ENCODE measurements at places on chromosomes 11 and 22.

DNA sequence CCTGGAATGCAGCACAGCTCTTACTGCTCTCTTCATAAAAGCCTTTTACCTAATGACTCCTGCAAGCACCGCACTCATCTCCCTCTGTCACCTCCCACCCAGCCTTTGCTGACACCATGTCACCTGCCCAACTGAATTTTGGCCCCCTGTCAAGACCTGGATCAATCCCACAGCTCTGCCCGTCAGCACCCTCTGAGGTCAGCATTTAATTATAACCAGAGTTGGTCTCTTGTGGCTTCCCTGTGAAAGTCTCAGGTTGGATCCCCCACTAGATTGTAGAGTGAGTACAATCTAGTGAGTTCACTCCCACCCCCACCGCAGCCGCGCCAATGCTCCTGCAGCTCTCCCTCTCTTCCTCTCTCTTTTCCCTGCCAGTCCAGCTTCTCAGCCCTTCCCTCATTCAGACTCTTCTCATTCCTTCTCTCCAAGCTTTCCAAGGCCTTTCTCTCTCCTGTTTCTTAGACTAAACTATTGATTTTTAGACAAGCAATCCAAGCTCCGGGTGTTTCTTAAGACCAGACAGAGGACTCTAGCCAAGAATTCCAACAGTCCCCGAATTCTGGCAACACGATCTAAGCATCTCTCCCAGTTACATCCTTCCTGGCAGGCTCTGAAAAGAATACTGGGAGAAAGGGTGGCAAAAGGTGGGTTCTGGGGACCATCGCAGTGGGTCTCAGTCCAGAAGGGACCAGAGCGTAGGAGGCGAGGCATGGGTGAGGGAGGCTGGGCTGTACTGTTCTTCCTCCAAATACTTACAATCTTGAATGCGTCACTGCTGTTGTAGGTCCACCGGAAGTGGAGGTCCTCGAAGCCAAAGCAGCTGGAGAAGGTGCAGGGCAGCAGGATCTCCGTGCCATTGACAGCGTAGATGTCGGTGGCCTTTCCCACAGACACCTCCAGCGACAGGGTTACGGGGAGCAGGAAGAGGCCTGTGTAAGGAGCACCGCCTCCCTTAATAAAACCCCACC lies 8.0 kb downstream of the SCN4B start:
- DNase-seq = no peak

DNA sequence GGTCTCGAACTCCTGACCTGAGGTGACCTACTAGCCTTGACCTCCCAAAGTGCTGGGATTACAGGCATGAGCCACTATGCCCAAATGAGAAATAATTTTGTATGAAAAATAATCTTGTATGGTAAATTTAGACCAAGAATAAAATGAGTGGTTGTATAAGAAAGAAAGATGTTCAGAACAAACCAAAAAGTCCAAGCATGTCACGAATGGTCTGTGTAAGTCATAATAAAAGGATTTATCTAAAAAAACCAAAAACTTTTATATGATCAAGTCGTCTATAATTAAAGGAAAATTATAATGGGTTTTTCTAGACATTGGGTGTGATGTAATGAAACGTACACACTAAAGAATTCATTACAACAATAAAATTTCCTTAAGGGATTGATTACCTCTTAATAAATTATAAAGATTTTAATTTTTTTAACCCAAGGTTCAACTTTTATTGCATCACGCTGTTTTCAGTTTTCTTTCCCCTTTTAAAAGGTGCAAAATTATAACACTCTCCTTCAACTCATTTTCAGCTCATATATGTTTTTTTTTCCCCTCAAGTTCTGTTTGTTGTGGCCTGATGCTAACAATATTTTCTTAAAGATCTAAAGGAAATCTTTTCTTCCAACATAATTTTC lies 8.9 kb upstream of the AQP11 start:
- DNase-seq = no peak

GRCh38 chr22:29626497-29627195 lies 23.2 kb downstream of the NF2 start:
- no peak for DNase-seq

- no peak for DNase-seq
Measured at GRCh38 chr11:11942668-11943067, 65.8 kb downstream of the DKK3 start.

DNA sequence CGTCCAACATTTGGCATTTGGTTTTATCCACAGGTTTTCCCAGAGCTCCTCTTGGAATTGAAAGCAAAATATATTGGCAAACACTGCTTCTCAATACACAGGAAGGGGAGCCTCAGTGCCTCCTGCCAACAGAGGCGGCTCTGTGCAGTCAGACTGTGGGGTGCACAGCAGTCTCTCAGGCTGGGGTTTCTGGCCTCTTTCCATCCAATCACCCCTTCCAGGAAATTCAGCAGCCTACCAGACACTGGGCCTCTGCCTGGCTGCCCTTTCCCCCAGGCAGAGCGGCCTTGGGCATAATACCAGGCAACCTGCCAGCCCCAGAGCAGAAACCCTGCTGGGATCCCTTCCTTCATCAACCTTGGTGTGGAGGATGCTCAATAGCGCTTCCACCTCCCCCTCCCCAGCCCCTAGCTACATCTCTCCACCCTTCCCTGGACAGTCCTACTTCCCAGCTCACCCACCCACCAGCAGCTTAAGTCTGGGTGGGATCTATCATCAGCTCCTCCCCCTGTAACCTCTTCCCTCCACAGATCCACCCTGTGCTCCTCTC lies 17.8 kb upstream of the RAPSN start:
- DNase-seq = no peak

- no peak for DNase-seq
Measured at GRCh38 chr11:65334696-65335295, 1.1 kb downstream of the DPF2 start.

GRCh38 chr22:25354456-25354855 lies 135.0 kb downstream of the CRYBB2 start:
- no peak for DNase-seq

DNA sequence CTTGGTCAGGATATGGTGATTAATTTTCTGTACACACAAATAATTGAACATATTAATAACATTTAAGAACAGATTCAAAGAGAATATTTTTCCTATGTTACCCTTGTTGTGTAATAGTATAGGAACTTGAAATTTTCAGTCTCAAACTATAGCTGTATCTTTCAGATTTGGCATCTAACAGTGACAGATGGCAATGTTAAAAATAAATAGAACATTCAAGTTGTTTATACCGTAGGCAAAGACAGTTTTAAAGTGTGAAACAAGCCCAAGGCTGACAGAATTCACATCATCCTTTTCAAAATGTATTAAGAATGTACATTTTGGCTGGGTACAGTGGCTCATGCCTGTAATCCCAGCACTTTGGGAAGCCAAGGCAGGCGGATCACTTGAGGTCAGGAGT lies 92.6 kb upstream of the TP53AIP1 start:
- no peak for DNase-seq

GRCh38 chr11:108286370-108286769 lies 63.5 kb downstream of the ATM start:
- DNase-seq = no peak

- no peak for DNase-seq
Measured at GRCh38 chr11:109957000-109957399, 136.2 kb upstream of the ZC3H12C start.

- no peak for DNase-seq
Measured at GRCh38 chr11:614021-614622, 1.6 kb downstream of the IRF7 start.

GRCh38 chr11:68946416-68947090 lies 34.2 kb downstream of the MRGPRD start:
- DNase-seq = no peak

DNA sequence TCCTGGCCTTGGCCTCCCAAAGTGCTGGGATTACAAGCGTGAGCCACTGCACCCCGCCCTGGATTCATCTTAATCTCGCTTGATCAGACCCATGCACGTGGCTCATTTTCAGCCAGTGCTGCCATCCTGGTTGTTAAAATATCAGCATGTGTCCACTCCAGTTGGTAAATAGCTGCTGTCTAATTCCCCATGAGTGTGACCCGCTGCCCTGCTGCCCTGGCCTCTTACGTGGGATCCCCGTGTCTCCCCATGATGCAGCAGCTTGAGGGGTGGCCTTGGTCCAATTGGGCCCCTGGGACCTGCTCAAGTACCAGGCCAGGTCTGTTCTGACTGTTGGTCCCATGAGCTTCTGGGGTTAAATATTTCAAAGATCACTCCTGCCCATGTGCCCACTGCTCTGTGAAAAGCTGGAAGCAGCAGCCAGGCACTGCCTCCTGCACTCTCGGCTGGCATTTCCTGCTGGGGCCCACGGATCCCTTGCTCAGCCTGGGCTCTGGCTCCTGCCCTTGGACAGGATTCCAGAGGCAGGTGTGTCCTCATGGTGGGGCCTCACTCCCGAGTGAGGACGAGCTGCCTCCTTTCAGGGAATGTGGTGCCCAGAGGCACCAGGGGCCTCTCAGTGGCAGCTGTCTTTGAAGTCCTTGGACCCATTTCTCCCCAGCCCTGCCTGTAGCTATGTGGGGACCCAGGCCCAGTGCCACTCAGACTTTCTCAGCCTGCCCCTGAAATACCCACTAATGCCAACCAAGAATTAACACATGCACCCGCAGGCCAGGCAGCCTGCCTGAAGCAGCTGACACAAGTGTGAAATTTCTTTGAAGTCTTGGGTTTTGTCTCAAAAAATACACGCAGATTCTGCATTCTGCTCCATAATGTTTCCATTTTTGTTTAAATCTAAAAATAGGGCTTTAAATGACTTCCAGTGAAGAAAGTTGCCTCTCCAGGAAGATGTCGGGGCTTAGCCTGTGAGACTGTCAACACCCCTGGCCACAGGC lies 38.1 kb upstream of the PRDM11 start:
- DNase-seq = no peak

- no peak for DNase-seq
Measured at GRCh38 chr11:35214792-35215193, 75.8 kb downstream of the CD44 start.

- DNase-seq = no peak
Measured at GRCh38 chr22:49357661-49358440, 469.8 kb downstream of the BRD1 start.

DNA sequence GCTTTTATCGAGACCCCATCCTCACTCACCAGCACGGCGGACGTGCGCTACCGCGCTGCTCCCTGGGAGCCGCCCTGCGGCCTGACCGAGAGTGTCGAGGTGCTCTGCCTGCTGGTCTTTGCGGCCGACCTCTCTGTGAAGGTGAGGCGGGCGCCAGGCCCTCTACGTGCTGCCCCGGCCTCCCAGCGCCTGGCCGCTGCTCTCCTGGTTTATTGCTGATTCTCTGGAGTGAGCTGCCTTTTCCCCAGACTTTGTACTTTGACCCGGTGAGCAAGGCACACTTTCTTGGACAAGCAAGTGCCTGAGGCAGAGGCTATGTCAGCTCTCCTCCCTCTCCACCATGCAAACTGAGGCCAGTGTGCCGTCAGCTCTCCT lies 6.5 kb downstream of the TPCN2 start:
- no peak for DNase-seq

DNA sequence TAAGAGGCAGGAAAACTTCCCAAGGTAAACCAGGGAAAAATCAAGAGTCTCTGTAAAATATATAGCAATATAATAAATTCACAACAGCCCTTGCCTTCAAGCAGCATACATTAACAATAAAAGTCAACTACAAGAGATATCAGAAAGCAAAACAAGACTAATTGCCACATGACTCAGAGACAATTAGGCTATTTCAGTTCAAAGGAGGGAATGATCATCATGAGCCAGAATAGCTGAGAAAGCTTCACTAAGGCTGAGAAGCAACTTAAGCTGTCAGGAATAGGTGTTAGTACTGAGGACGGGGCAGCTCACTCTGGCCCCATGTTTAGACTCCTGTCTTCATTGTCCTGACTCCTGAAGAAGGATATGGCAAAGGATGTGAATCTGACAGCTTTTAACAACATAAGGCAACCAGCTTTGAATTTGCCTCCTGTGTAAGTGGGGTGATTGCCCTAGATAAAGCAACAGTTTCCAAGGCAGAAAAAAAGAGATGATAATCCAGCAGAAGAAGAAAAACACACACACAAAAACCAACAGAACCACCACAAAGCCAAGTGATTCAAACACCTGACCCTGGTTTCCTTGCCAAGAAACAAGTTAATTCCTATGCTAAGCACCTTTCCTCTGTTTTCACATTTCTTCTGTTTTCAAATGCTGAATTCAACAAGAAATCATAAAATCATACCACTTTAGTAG lies 60.8 kb downstream of the SIK3 start:
- no peak for DNase-seq

- DNase-seq = no peak
Measured at GRCh38 chr11:3021125-3021524, 29.0 kb upstream of the NAP1L4 start.

DNA sequence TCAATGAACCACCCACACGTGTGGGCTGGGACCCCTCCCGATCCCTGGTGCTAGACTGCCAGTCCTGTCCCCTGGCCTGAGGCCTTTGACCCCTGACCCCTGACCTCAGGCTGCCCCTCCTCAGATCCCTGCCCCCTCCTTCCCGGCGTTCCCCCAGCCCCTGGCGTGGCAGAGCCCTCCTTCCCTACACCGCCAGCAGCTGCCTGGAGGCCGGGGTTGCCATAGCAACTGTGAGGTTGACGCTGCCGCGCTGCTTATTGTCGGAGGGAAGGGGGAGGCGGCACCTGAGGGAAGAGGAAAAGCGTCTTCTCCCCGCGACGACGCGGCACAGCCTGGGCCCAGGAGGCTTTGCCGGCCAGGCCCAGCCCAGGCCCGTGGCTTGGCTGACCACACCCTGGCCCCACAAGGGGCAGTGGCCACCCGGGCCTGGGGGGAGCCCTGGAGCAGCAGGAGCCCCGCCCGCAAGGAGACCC lies 32.6 kb downstream of the SHANK3 start:
- no peak for DNase-seq

DNA sequence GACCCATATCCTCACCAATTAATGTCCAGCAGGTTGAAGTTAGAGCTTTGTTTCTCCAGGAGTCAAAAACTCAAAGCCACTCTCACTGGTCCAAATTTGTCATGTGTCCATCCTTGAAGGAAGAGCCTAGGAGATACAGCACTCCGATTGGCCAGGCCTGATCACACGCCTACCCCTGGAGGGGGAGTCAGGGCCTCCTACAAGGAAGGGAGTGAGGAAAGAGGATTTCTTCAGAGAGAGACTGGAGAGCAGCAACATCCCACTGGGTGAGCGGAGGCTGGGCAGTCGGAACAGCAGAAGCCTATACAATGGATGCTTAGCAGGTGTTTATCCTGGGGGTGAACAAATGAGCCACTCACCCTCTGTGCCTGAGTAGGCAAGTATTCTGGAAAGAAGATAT lies 113.9 kb downstream of the TRIM29 start:
- no peak for DNase-seq

- no peak for DNase-seq
Measured at GRCh38 chr11:33634291-33634834, 66.3 kb downstream of the C11orf91 start.

- DNase-seq = no peak
Measured at GRCh38 chr11:47154616-47155570, 21.8 kb downstream of the ARFGAP2 start.

DNA sequence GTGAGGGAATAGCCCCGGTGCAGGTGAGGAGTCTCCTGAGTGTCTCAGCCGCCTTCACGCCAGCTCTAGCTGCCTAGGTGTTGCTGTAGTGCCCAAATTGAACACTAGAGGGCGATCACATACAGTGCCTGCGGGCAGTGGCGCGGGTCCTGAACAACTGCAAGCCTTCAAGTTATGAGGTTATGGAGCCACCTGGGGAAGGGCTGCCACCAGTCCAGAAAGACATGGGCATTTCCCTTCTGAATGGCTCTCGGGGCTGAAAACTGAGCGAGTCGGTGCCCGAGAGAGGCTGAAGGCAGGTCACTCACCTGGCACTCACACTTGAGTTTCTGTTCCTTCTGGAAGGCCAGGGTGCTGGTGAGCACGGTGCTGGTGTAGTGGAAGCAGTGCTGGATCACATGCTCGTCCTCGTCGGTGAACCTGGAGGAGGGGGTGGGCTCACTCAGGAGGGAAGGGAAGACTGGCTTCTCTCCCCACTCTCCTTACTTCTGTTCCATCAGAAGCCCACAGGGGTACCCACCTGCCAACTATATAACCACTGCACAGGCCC lies 88.4 kb downstream of the PDE2A start:
- no peak for DNase-seq
